ENCODE measurements at places on chromosomes 4 and X.

DNA sequence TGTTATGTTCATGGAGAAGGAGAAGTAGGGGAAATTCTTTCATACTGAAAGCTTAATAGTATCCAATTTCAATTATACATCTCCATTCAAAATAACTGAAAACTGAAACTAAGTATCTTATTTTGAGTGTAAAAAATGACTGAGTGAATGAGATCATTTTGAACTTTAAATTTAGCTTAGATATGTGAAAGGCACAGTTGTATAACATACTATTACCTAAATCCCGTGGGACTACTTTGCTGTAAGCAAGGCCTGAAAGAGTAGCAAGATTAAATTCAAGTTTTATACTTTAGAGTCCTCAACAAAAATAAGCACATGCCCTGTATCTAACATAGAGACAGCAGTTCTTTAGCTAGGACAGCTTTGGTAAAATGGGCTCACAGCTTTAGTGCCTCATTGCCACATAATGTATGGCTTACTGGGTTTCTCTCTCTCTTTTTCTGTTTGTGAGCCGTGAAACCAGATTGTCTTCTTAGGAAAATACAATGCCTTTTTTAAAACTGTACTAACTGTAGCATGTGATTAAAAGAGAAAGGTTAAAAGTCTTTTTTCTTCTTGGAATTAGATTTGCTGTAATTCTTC lies 43.2 kb downstream of the GSTCD start:
- no peak for DNase-seq

- DNase-seq: no peak
These were observed 16.2 kb downstream of the NKX6-1 start for GRCh38 chr4:84482564-84483563.

GRCh38 chrX:65999029-65999562 lies 40.8 kb downstream of the VSIG4 start:
- no peak for DNase-seq

- peak; percentile 9 for DNase-seq
These were observed 73.4 kb upstream of the TTC29 start for GRCh38 chr4:147019091-147019490.

All from epithelial cell of proximal tubule (primary cell).